Tibial nerve (tissue), 4 donors: ENCODE measurements at places on chromosomes 2 and 18. TPM values are rescaled to one million over a fixed set of nuclear protein-coding genes. Genes with fewer than 3 reads are reported as not detected.

GRCh38 chr2:68627615-68628014 lies 15.8 kb upstream of the PROKR1 start:
- no peaks in the 10 kb centered on the region for H3K27me3 ChIP-seq
- H3K4me1 ChIP-seq: no peaks in the 10 kb centered on the region
- no peak for DNase-seq
- no peaks in the 10 kb centered on the region for H3K36me3 ChIP-seq
- no peak overlapping the region for H3K27ac ChIP-seq

GRCh38 chr18:27135504-27136207 lies 49.5 kb downstream of the CHST9 start:
- H3K27me3 ChIP-seq: no peaks in the 10 kb centered on the region
- no peaks in the 10 kb centered on the region for H3K4me1 ChIP-seq

SUMO1 gene
- total RNA-seq: 44.9 TPM

STON1 gene
- 34.1 TPM for total RNA-seq
